ENCODE measurements at places on chromosomes 7 and 10. TPM values are rescaled to one million over a fixed set of nuclear protein-coding genes. Genes with fewer than 3 reads are reported as not detected.

The OPALIN gene
- not detected for total RNA-seq

The TMEM130 gene
- total RNA-seq = not detected

The ZNF425 gene
- 1.1 TPM for total RNA-seq

The LIPA gene
- 40.3 TPM for total RNA-seq

The PLA2G12B gene
- not detected for total RNA-seq

The LOXL4 gene
- not detected for total RNA-seq

The PRKG1 gene
- not detected for total RNA-seq

The TDRD1 gene
- 0.40 TPM for total RNA-seq

The MRLN gene
- total RNA-seq = not detected

The DCLRE1A gene
- 17.8 TPM for total RNA-seq

The NEUROG3 gene
- not detected for total RNA-seq

The GRM3 gene
- not detected for total RNA-seq

The RBM28 gene
- 34.8 TPM for total RNA-seq

DNA sequence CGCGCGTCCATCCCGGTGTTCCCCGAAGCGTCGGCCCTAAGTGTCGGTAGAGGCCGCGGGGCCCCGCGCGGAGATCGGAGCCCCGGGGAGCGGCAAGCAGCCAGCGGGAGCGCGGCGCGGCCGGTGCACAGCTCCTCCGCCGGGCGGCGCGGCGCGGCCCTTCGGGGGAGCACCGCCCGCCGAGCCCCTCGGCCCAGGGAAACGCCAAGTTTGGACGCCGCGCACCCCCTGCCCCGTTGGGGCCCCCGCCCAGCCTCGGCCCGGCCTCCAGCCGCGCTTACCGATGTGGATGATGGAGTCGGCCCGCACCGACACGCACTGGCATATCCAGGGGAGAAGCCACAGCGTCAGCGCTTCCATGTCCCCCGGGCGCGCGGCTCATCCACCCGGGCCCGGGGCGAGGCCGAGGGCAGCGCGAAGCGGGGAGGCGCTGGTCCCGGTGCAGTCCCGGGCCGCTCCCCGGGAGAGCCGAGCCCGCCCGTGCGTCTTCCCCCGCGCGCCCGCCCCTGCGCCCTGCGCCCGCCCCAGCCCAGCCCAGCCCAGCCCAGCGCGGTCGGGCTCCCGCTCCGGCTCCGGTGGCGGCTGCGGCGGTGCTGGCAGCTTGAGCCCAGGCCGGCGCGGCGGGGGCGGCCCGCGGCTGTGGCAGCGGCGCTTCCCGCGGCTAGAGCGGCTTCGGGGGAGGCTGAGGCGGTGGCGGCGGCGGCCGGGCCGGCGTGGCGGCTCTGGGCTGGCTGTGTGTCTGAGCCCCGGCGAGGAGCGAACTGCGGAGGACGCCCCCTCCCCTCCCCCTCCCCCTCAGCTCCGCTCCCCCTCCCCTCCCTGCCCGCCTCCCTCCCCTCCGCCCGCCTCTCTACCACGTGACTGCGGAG is at the start of gene GRID1:
Gene GRID1, minus strand, starts transcription at position 763 of the 869 bp plus-strand sequence.
- no peak for DNase-seq

DNA sequence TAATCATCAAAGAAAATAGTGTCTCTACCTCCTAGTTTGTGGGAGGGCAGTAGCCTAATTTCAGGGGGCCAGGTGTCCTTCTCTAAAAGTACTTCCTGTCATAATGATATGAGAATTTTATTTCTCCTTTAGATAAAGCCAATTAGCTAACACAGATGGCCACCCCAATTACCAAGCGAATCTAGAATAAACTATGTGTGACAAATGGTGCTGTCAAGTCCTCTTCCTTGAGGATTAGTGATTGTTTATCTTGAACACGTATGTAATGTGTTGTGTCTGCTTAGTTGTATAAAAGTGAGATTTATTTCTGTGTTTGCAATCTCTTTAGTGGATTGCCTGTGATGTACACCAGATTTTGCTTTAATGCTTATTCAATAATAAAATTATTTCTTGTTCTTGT is 1120.0 kb downstream of the SORCS1 start:
- DNase-seq = no peak

GRCh38 chr7:35702541-35702940 is 7.6 kb upstream of the HERPUD2 start:
- no peak for DNase-seq

- no peak for DNase-seq
These were observed 156.6 kb downstream of the CCDC3 start for GRCh38 chr10:12844811-12845483.

- DNase-seq = no peak
These were observed 880 bp downstream of the HOXA5 start for GRCh38 chr7:27142580-27143022.

DNA sequence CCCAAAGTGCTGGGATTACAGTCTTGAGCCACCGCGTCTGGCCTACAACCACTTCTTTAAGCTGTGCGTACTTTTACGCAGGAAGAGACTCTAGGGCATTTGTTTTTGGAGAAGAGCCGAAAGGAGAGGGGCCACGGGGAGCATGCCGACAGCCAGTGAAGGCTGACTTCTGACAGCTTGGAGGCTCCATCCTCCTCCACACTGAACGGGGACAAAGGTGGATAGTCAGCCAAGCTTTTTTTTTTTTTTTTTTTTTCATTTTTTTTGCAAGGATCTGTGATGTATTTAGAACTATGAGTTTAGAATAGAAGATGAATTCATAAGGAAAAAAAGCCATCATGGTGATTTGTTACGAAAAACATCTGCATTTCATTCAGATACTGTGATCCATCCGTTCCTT is 221.7 kb downstream of the ARHGAP21 start:
- DNase-seq = no peak

DNA sequence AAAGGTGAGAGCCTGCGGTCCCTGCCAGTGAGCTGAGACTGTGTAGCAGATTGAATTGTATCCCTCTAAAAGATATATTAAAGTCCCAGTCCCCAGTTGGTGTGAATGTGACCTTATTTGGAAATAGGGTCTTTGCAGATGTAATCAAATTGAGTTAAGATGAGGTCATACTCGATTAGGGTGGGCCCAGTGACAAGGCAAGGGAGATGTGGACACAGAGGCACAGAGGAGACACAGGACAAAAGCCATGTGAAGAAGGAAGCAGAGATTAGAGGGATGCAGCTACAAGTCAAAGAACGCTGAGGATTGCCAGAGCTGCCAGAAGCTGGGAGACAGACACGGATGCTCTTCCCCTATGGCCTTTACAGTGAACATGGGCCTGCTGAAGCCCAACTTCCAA is 104.3 kb downstream of the CLEC2L start:
- DNase-seq = no peak

GRCh38 chr7:131681961-131682360 is 125.5 kb upstream of the PODXL start:
- DNase-seq = no peak
